ENCODE measurements at places on chromosomes 6 and 20.

- DNase-seq: no peak
Measured at GRCh38 chr20:62624719-62625453, 17.4 kb upstream of the SLCO4A1 start.

GRCh38 chr6:22079783-22080182 is 217.1 kb downstream of the PRL start:
- DNase-seq: no peak

DNA sequence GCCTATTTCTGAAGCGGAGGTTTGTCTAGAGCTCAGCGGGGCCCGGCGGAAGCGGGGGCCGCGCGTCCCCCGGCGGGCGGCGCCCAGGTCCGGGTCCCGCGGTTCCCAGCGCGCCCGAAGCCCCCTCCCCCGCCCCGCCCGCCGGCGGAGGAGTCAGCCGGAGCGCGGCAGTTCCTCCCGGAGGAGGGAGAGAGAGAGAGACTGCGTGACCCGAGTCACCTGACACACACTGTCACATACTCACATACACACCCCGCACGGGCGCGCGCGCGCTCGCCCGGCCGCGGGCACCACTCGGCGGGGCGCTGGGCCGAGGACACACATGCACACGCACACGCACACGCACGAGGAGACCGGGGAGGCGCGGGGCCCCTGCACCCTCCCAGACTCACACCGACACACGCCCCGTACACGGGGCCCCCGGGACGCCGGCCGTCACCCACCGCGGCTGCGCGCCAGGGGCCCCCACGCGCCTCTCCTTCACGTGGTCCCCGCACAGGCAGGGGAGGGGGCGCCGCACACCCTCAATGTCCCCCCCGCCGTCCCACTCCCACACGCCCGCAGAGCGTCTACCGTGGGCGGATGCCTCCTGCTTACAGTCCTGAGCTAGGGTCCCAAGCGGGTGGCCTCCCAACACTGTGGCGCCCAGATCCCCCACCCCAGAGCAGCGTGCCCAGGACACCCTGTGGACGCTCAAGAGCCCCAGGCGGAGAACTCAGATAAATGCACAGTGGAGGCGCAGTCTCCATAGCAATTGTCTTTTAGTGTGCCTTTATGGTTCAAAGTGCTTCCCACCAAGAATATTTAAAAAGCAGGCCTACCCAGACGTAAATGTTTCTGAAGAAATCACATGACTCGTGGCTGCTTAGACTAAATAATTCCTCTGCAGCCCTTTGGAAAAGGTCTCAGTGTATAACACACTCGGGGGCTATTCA is at the start of gene RRAGD:
Gene RRAGD, minus strand, starts transcription at position 203 of the 935 bp plus-strand sequence. CDS start 280 bp downstream, outside the sequence.
- peak; percentile 82 for DNase-seq

DNA sequence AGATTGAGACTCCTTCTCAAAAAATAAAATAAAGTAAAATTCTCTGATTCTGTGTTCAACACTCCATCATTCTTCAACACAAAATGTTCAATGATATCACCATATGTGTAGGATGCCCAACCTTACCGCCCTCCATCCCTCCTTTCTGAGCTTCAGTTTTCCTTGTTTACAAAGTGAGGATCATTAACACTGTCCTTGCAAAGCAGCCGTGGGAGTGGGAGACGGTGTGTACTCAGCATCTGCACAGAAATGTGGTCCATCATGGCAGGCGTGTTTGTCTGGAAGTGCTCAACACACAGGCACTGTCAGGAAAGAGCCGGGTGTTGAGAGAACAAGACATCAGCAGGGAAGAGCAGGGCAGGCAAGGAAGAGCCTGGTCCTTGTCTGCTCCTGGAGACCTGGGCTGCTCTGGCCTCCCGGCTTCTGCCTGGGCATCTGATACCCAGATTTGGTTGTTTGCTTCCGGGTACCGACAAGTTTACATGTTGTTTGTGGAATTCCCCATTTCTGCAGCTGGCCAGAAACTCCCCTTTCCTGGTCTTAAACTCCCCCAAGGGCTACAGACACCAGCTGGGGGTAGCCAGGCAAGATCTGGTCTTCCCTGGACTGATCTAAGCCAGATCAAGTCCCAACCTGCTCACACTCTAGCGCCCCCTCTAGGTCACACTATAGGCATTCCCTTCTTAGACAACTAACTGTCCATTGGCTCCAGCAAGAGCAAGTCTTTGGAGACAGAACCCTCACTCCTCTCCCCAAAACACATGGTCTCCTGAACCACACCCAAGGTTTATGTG is 26.7 kb upstream of the TTPAL start:
- DNase-seq: peak; percentile 30

- DNase-seq: peak; percentile 49
Measured at GRCh38 chr6:158506601-158507000, 53.3 kb upstream of the TMEM181 start.

DNA sequence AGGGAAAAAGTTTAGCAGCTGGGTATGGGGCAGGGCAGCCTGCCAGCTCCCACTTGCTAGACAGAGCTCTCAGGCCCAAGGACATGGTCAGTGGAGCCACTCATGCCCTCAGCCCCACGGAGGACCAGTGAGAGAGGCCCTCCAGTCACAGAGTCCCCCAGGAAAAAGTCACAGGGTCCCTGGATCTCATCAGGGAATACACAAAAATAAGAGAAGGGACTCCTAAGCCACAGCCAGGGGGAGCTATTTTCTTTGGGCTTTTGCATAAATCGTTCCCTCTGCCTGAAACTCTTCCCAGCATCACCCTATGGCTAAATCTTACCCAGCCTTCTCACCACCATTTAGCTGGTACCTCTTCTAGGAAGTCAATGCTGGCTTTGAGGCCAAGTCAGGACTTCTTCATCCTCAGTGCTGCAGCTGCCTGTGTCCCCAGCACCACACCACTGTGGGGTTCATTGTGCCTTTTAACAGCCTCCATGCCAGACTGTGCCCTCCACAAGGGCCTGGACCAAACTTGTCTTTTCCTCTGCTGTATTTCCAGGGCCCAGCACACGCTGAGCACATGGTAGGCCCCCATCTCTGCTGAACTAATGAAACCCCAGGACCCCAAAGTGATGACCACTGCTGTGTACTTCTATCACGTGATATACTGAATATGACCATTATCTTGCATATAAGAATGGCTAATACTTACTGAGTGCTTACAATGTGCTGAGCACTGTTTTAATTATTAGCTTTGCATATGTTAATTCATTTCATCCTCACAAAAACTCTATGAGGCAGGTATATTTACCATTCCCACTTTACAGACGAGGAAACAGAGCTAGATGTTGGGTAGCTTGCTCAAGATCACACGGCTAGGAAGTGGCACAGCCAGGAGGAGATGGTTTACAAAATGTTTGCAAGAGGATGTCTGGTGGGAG is 2.0 kb downstream of the ZNF335 start:
- peak; percentile 56 for DNase-seq

GRCh38 chr6:159582736-159583135 is 110.3 kb downstream of the SOD2 start:
- DNase-seq: no peak

- DNase-seq: no peak
Measured at GRCh38 chr6:138662471-138662870, 111.1 kb upstream of the CCDC28A start.

GRCh38 chr6:20211941-20212391 is 303 bp downstream of the MBOAT1 start:
- DNase-seq: peak; percentile 80

- DNase-seq: peak; percentile 71
Measured at GRCh38 chr6:98833057-98833306, 1.4 kb upstream of the POU3F2 start.

DNA sequence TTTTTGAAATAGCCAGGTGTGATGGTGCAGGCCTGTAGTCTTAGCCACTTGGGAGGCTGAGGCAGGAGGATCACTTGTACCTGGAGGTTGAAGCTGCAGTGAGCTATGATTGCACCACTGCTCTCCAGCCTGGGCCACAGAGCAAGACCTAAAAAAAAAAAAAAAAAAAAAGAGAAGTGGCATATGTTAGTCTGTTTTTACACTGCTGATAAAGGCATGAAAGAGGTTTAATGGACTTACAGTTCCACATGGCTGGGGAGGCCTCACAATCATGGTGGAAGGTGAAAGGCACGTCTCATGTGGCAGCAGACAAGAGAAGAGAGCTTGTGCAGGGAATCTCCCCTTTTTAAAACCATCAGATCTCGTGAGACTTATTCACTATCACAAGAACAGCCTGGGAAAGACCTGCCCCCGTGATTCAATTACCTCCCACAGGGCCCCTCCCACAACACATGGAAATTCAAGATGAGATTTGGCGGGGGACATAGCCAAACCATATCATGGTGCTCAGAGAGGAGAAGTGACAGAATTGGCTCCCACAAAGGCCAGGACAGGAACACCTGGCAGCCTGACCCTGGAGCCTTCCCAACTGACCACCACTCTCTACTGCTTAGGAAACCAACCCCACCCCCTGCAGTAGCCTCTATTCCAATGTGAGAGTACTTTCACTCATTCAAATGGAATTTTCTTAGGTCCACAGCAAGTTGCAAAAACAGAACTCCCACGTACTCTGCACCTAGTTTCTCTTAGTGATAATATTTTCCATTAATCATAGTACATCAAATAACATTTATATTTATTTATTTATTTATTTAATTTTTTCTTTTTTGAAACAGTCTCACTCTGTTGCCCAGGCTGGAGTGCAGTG is 29.8 kb downstream of the ARHGAP40 start:
- DNase-seq: no peak

- DNase-seq: peak; percentile 57
Measured at GRCh38 chr6:111096246-111096645, 8.9 kb downstream of the SLC16A10 start.

GRCh38 chr6:15038013-15038791 is 207.7 kb upstream of the JARID2 start:
- no peak for DNase-seq

GRCh38 chr6:45663251-45664221 is 285.8 kb upstream of the SUPT3H start:
- no peak for DNase-seq

DNA sequence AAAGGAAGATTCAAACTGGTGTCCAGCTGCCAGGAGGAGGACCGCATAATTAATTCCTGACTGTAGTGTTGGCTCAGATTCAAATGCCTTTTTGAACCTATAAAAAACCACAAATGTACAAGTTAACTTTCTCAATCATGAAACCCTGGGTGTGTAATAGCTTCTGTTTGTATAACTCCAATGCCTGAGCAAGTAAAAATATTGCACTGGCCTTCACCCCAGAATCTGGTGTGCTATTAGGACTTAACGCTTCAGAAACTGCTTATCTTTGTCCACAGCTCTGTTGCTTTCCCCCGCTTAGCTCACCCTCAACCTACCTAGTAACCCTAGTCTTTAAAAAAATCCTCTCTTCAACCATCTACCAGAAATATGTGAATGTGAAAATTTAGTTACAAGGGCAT is 119.1 kb upstream of the MAP7 start:
- no peak for DNase-seq
